Activated T-cell treated with anti-CD3 and anti-CD28 coated beads, Interleukin-2, amount 50 U/mL, for 1 hour (primary cell): ENCODE measurements at places on chromosomes 12 and 14.

- no peak for DNase-seq
Measured at GRCh38 chr14:81137316-81137715, 83.4 kb downstream of the GTF2A1 start.

DNA sequence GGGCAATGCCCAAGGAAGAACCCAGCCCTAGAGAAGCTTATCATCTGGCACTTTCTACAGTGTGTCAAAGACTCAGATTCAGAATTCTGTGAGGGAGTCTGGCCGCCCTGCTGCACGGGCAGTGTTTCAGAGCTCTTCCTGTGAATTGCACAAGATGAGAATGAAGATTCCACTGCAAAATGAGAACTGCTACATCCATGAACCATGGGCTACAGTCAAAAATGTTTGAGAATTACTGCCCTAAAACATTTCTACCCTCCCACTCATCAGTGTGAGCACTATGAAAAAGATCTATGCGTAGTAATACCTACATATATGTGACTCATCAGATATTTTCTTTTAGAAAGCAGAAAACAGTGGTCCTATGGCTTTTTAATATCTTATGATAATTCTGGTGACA lies 104.0 kb downstream of the STAB2 start:
- no peak for DNase-seq

DNA sequence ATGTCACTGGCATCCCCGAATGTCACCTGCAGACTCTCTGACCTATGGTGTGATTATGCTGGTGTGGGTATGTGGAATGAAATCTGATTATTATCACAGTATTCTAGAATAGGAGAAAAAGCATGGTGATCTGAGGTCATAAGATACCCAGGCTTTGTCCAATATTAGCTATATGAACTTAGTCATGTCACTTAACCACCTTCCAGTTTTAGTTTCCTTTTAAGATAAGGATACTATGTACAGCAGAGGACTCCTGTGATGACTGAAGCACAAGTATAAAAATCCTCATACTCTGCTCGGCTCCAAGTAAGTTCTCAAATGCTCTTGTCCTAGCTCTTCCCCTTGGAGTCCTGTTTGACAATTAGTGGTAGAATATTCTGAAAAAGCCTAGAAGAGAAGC lies 2.8 kb downstream of the GNS start:
- no peak for DNase-seq

- DNase-seq = no peak
Measured at GRCh38 chr12:60106214-60106613, 510.4 kb downstream of the SLC16A7 start.

DNA sequence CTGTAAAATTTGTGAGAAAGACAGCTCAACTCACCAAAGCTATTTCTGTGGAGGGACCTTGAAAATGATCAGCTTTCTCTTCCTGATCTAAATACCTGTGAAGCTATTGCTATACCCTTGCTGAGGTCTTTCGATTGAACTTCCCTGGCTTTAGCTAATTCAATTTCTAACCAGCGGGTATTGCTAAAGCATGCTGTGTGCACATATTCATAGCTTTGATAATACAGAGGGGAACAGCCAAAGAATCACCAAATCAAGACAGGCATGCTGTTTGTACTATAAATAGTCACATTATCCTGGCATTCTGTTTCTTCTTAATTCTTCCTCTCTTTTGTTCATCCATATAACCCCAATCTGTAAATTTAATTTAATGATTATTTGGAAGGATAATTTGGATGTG lies 233.0 kb downstream of the LRFN5 start:
- no peak for DNase-seq

- no peak for DNase-seq
Measured at GRCh38 chr14:33679461-33680225, 271.2 kb downstream of the EGLN3 start.

DNA sequence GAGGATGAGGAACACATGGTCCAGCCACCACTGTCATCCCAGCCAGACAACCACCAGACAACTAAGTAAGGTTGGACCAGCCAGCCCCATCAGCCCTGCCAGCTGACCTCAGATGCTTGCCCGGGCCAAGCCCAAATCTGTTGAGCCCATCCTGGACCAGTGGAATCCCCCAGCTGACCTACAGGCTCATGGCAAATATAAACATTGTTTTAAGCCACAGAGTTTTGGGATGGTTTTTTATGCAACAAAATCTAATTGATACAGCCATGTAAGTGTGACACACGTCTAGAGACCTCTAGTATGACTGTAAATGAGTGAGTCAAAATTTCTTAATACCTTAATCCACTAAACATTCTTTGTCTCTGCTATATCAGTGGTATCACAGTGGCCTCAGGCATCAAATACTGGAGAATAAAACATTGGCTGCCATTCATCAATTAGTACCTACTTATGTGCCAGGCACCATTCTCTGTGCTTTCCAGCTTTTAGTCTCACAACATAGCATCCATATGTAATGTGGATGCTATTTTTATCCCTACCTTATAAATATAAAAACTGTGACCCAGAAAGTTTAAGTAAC lies 24.2 kb upstream of the NT5DC3 start:
- no peak for DNase-seq

DNA sequence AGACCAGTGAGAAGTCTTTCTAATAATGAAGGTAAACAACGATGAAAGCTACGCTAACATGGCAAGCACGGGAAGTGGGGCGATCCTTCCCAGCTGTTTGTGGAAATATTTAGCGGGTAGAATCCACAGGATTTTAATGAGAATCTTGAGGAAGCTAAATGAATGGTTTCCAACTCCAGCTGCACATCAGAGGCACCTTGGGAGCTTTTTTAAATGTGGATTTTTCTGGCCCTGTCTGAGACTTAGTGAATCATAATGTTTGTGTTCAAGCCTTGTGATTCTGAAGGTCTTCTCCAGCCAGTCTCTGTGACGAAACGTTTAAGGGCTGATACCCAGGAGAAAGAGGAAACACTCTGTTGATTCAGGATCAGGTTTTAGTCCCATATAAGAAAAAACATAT lies 169.8 kb downstream of the CAPZA3 start:
- DNase-seq = no peak

GRCh38 chr14:57735276-57735675 lies 130.6 kb downstream of the SLC35F4 start:
- DNase-seq = no peak

GRCh38 chr14:81275305-81276072 lies 54.7 kb upstream of the GTF2A1 start:
- no peak for DNase-seq

DNA sequence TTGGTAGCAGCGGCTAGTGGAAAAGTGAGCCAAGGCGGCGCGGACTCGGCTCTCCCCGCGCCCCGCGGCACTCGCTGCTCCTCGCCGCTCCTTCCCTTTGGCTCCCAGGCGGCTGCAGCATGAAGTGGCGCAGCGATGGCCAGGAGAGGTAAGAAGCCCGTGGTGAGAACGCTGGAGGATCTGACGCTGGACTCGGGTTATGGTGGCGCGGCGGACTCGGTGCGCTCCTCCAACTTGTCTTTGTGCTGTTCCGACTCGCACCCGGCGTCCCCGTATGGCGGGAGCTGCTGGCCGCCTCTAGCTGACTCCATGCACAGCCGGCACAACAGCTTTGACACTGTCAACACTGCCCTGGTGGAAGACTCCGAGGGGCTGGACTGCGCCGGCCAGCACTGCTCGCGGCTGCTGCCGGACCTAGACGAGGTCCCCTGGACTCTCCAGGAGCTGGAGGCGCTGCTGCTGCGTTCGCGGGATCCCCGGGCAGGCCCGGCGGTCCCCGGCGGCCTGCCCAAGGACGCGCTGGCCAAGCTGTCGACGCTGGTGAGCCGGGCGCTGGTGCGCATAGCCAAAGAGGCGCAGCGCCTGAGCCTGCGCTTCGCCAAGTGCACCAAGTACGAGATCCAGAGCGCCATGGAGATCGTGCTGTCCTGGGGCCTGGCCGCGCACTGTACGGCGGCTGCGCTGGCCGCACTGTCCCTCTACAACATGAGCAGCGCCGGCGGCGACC lies 225.6 kb upstream of the CRY1 start:
- peak; percentile 52 for DNase-seq

GRCh38 chr12:4275016-4275869 lies 1.7 kb downstream of the CCND2 start:
- DNase-seq = no peak

DNA sequence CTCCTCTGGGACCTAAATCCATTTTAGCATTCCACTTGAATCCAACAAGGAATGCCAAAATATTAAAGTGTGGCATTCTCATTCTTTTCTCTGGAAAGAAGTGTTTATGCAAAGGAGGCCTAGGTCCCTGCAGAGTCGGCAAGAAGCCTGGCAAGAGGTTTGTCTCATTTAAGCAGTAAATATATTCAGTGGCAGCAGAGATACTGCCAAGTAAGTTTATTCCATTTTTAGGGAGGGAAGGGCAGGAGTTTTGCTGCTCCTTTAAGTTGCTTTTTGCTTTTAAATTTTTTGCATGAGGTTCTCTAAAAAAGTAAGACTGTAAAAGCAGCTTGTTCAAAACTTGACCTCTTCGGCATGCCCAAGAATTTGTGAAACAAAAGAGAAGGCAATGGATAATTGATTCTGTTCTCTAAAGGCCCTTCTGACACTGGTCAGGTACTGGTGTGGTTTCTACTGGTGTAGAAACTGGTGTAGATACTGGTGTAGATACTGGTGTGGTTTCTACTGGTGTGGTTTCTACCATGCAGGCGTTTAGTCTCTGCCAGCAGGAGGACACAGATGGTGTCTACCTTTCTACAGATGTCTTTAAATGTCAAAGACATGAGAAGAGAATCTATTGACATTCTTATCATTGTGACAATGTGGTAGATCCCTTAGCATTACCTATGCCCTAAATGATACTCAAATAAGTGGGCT lies 107.3 kb downstream of the SAMD4A start:
- DNase-seq = no peak

DNA sequence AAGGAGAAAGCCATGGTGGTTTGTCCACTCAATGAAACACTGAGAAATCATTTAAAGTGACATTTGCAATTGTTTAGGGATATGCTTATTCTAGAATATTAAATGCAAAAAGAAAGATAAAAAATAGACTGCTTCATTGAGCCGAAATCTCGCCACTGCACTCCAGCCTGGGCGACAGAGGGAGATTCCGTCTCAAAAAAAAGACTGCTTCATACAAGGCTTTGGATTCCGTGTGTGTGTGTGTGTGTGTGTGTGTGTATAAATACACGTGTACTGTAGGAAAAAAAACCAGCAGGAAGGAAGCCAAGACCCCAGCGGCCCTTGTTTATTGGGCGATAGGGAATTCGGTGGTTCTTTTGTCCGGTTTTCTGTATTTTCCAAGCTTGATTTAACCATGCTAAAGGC lies 3.2 kb upstream of the ZNF839 start:
- no peak for DNase-seq

DNA sequence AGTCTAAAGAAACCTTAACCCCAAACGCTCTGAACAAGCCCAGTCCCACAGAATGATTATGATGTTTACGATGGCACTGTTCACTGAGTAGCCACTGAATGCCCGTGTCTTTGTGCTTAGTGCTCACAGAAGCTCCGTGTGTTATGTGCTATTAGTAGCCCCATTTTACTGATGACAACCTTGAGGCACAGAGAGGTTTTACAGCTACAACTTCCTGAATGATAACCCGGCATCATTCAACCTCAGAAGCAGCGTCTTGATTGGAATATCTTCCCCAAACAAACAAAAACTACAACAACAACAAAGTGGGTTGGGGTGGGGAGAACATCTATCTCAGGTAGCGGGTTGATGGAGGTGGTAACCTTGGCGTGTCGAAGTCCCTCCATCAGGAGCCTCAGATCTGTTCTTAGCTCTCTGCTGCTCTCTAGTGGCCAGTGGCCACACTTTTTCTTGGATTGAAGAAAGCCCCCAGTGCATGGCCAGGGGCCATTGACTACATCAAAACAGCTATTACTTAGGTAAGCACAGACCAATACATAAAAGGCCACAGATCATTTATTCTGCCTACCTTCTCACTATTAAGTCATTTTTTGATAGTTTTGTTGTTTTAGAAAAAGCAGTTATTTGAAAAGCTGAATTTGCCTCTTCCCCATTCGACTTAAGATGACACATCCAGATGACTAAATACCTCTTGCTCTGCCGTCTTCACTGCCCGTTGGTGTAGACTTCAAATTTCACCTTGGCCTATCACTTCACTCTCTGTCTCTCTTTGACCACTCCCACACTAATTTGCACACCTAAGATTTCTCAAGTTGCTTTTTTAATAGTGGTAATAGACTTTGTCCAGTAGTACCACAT lies 376.9 kb downstream of the GALC start:
- DNase-seq = no peak

DNA sequence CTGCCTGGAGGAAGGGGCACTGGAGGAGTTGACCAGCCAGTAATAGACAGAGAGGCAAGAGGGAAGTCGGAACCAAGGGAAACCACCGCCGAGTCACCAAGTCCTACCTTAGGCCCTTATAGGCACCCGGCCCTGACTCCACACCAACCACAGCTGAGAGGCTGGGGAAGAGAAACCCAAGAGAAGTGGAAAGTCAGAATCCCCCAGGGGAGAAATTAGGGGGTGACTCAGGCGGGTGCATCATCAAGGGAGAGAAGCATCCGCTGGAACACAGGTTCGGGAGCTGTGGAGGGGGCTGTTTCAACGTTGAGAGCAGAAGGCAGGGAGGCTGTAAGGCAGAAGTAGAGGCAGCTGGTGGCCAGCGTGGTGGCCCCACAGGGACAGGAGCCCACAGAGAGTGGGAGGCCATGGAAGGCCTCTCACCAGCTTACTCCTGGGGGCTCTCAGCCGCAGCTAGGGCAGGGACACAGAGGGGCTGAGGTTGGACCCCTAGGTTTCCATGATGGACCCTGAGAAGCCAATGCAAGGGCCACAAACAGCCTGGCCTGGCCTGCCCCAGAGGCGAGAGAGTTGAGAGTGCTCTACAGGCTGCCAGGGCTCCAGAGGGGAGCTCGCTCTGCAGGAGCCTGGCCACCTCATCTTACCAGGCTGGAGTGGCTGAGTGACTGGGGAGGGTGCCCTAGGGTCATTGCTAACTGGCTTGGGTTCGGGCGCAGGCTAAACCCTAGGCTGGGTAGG lies 1.4 kb upstream of the TRMT61A start:
- DNase-seq = no peak

GRCh38 chr12:1252758-1253157 lies 261.7 kb downstream of the ERC1 start:
- DNase-seq = no peak

GRCh38 chr14:59398841-59399240 lies 66.3 kb downstream of the GPR135 start:
- DNase-seq = no peak

GRCh38 chr12:113066813-113067400 lies 10.4 kb downstream of the DTX1 start:
- no peak for DNase-seq

- no peak for DNase-seq
Measured at GRCh38 chr12:95059984-95060383, 13.4 kb downstream of the NR2C1 start.

DNA sequence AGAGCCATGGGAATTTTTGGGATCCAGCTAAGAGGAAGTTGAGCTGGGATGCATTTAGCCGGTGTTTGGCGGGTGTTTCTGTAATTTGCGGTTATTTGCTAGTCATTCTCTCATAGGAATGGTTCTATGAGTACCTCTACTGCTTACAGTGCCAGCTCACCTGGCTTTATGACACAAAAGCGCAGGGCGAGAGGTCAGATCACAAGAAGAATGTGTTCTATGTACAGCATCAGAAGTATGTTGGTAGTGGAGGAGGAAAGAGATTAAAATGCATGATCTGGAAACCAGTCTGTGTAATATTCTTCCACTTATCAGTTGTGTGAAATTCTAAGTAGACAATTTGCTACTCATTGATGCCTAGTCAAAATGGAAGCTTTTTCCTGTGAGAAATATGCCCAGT lies 173.3 kb downstream of the ADCK1 start:
- DNase-seq = no peak
